Activated CD8-positive, alpha-beta memory T cell treated with anti-CD3 and anti-CD28 coated beads, Interleukin-2, amount 10 ng/mL, durations not matched to agents 7 days and 5 days (primary cell): ENCODE measurements at places on chromosomes 7 and 10.

- H3K27me3 ChIP-seq, result no peaks in the 10 kb centered on the region
- no peak overlapping the region for H3K4me3 ChIP-seq
Observed at GRCh38 chr7:106812027-106812643, 52.9 kb upstream of the PIK3CG start.

DNA sequence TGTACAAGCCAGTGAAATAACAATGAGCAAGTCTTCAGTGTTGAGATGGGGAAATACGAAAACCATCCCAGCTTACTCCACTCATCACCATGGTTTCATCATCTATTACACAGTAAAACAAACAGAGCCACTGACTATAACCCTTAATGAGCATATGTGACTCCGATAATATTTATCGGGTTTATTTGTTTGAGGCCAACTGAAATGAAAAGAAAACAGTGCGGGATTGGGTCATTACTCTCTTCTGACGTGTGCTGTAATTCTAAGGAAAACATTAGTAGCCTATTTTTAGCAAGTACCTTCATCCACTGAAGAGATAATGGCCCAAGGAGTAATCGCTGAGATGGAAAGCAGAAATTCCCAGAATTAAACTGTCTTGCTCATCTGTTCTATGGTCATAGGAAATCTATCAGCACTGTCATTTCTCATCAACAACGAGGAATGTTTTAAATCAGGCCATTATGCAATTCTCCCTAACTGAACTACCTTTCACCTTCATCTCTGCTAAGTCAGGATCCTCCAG lies 716.5 kb downstream of the INHBA start:
- no peak overlapping the region for H3K27ac ChIP-seq
- no peak for DNase-seq
- H3K27me3 ChIP-seq, result no peaks in the 10 kb centered on the region
- no peak overlapping the region for H3K4me3 ChIP-seq

- no peak overlapping the region for H3K4me3 ChIP-seq
- H3K27ac ChIP-seq, result no peak overlapping the region
- H3K27me3 ChIP-seq, result peaks cover 14% of the 10 kb centered on the region
Observed at GRCh38 chr10:98510412-98510995, 63.8 kb upstream of the HPS1 start.

DNA sequence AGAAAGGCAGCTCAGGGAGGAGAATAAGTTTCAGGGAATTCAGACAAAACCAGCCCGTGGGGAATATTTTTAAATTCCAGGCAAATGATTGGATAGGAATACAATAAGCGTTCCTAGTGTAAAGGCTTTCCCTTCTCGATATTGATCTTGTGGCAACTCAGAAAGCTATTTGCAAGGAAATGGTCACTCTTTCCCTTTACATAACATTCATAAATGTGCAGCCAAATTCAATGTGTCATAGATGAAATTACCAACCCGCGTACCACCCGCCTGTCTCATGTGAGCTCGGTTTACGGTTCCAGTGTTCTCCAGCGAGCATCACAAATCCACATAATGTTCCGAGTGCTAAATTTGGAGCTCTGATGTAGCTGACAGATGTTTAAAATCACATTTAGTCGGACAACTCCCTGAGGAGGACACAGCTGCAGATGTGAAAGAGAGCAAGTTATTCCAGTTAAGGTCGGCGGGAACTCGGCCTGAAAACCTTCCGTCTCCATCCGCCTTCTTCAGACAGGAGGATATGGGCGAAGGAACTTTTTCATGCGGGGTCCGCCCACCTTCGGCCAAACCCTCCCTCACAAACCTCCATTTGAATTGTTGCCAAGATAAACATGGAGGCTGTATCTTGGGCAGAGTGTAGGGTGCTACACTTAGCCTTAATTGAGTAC lies 327.0 kb downstream of the RNLS start:
- H3K36me3 ChIP-seq, result peaks cover 6% of the 10 kb centered on the region
- no peak for DNase-seq
- no peak overlapping the region for H3K27ac ChIP-seq

GRCh38 chr7:22355620-22356009 lies 1.3 kb downstream of the RAPGEF5 start:
- H3K27ac ChIP-seq, result no peak overlapping the region
- peaks cover 10% of the 10 kb centered on the region for H3K4me1 ChIP-seq
- peaks cover 2% of the 10 kb centered on the region for H3K36me3 ChIP-seq
- peaks cover 69% of the 10 kb centered on the region for H3K27me3 ChIP-seq
- no peak for DNase-seq

GRCh38 chr7:153091477-153091876 lies 331.9 kb downstream of the ACTR3B start:
- H3K4me1 ChIP-seq, result no peaks in the 10 kb centered on the region
- no peak for DNase-seq
- no peaks in the 10 kb centered on the region for H3K27me3 ChIP-seq
- no peak overlapping the region for H3K27ac ChIP-seq
- H3K36me3 ChIP-seq, result no peaks in the 10 kb centered on the region
